ENCODE measurements at places on chromosomes 7 and 10. TPM values are rescaled to one million over a fixed set of nuclear protein-coding genes. Genes with fewer than 3 reads are reported as not detected.

PPP1R17 gene
- total RNA-seq: 0.52 TPM

GRCh38 chr7:7799138-7799537 is 80.7 kb upstream of the RPA3 start:
- H3K36me3 ChIP-seq: no peaks in the 10 kb centered on the region
- no peak overlapping the region for H3K4me3 ChIP-seq
- H3K27ac ChIP-seq: no peak overlapping the region
- DNase-seq: no peak

DNA sequence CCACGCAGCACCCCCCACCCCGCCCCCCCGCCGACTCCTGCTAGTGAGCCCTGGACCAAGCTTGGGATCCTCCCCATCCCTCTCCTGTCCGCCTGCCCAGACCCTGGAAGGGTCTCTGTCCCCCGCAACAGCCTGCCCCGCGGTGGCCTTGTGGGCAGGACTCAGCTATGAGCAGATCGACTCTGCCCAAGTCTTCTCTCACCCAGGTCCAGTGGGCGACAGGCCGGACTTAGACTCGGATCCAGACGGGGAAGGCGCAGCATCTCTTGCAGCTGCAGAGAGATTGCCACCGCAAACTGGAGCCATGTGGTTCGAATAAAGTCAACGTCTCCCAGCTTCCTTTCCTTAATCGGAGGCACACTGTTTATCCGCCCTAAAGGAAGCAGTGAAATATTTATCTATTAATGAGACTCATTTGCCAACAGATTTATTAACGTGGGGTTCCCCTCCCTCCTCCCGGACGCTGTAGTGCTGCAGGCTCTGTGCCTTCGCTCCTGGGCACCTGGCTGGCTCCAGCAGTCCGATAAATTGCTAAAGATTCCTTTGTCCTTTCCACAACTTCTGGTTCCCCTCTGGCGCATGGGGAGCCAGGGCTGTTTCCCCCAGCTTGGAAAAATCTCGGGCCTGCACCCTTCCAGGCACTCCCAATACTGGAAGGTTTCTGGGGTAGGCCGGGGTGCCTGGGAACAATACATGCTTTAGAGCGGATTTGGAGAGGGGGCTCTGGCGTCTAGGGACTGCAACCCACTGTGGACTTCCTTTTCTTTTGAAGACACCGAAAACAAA is 634 bp upstream of the HOXA7 start:
- peaks cover 4% of the 10 kb centered on the region for H3K4me1 ChIP-seq
- H3K27ac ChIP-seq: no peak overlapping the region

GRCh38 chr10:100979791-100980272 is 7.5 kb downstream of the MRPL43 start:
- H3K4me1 ChIP-seq: no peaks in the 10 kb centered on the region
- H3K4me3 ChIP-seq: no peak overlapping the region
- no peaks in the 10 kb centered on the region for H3K27me3 ChIP-seq
- no peaks in the 10 kb centered on the region for H3K36me3 ChIP-seq
- no peak overlapping the region for H3K27ac ChIP-seq

DNA sequence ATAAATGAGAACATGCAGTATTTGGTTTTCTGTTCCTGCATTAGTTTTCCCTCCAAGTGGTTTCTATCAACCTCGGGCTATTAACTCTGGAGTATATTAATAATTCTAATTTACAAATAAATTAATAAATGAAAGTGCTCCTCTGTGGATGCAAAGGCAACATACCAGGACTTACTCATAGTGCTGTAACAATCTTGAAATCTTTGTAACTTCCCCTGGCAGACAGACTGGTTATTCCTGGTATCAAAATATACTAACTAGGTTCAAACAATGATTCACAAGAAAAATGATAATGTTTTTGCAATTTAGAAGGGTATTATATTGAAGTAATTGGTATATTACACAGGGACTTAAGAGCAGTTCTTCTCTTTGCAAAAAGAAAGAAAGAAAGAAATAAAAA is 177.2 kb downstream of the FANK1 start:
- H3K36me3 ChIP-seq: no peaks in the 10 kb centered on the region
- no peak overlapping the region for H3K27ac ChIP-seq
- H3K4me1 ChIP-seq: 0 out of 2 replicates have a peak, but pooled peaks cover under 1% of the 10 kb centered on the region
- H3K4me3 ChIP-seq: no peak overlapping the region

UPF2 gene
- total RNA-seq: 29.0 TPM
